ENCODE measurements at places on chromosomes 4 and X.

DNA sequence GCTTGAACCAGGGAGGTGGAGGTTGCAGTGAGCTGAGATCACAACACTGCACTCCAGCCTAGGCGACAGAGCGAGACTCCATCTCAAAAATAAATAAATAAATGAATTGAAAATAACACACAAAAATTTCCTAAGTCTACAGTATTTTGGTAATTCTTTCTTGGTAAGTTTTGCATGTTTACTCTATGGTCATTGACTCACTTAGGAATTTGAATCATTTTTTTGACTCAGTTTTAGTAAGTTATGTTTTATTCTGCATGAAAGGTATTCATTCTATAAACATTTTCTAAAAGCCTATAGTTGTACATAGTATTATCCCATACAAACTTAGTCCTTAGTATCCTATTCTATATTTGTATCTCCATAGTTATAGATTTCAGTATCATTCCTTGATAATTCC, 772.9 kb upstream of the SLIT2 start:
- H3K4me1 ChIP-seq: peaks cover under 1% of the 10 kb centered on the region
- H3K27ac ChIP-seq: no peak overlapping the region
- DNase-seq: no peak

DNA sequence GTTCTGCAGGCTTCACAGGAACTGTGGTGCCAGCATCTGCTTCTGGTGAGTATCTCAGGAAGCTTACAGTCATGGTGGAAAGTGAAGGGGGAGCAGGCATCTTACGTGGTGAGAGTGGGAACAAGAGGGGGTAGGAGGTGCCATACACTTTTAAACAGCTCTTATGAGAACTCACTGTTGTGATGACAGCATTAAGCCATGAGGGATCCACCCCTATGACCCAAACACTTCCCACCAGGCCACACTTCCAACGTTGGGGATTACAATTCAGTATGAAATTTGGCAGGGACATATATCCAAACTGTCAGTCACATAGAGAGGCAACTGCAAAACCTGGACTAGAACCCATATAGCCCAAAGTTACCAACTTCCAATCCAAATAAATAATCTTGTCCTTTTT, 43.1 kb upstream of the ZCCHC12 start:
- no peaks in the 10 kb centered on the region for H3K4me1 ChIP-seq
- no peak overlapping the region for H3K27ac ChIP-seq
- H3K27me3 ChIP-seq: no peaks in the 10 kb centered on the region
- no peak for DNase-seq
- no peak overlapping the region for H3K4me3 ChIP-seq
- H3K36me3 ChIP-seq: no peaks in the 10 kb centered on the region

DNA sequence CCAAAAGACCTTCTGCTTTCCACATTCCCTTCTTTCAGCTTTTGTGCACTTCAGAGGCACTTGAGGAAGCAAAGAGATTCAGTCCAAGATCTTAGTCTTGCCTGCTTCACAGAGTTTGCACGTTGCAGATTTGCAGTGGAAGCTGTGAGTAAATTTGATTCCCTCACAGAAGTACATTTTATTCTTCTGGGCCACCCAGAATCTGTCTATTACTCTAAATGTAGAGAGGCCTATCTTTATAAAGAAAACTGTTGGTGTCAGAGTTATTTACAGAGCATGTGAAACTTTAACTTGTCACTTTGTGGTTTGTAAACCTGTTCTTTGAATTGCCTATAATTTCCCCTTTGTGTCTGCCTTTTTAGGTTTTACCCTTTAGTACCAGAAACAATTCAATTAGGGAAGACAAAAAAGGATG, 15.5 kb downstream of the SPRY1 start:
- DNase-seq: no peak
- H3K4me3 ChIP-seq: no peak overlapping the region
- no peaks in the 10 kb centered on the region for H3K36me3 ChIP-seq
- H3K27ac ChIP-seq: no peak overlapping the region
- H3K4me1 ChIP-seq: peaks cover 5% of the 10 kb centered on the region
- H3K27me3 ChIP-seq: no peaks in the 10 kb centered on the region

DNA sequence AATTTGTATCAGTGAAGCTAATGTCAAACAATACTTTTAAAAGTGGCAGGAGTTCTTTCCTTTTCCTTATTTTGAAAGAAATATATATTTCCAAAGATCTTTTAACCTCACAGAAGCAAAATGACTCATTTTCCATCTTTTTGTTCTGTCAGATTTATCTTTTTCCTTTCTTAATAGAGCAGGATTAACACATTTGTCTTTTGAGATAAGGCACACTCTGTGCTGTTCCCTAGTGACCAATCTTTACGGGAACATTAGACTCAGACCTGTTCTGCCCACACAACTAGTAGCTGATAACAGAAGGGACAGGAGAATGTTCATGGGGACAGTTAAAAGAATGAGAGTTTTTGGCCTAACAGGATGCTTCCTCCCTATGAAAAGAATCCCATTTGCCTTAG, 381.2 kb downstream of the STPG2 start:
- H3K27ac ChIP-seq: no peak overlapping the region
- no peak for DNase-seq
- no peaks in the 10 kb centered on the region for H3K36me3 ChIP-seq
- no peak overlapping the region for H3K4me3 ChIP-seq
- no peaks in the 10 kb centered on the region for H3K4me1 ChIP-seq

DNA sequence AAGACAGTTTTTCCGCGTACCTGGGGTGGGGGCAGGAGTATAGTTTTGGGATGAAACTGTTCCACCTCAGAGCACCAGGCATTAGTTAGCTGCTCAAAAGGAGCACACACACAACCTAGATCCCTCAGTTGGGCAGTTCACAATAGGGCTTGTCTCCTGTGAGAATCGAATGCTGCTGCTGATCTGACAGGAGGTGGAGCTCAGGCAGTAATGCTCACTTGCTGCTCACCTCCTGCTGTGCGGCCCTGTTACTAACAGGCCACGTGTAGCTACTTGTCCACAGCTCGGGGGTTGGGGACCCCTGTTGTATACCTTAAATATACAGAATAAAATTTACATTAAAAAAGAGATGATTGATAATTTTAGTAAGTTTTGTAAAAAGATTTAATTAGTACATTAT, 191.5 kb downstream of the SLC7A11 start:
- no peak overlapping the region for H3K4me3 ChIP-seq
- H3K27me3 ChIP-seq: no peaks in the 10 kb centered on the region
- H3K27ac ChIP-seq: no peak overlapping the region

- no peaks in the 10 kb centered on the region for H3K27me3 ChIP-seq
- no peak for DNase-seq
Measured at GRCh38 chr4:147039976-147040575, 94.4 kb upstream of the TTC29 start.

DNA sequence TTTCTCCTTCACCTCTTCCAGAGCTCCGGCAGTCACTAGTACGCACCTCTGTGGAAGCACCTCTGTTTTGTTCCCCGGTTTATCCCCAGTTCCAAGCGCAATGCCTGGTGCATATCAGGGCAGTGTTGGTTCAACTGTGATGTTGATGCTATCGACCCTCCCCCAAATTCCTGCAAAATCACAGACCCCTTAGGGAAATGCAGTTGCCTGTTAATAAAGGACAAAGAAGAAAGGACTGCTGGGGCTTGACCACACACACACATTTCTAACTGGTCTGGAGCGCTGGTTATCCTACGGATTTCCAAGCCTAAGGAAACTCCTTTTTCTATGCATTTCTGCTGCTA, 530 bp upstream of the NMU start:
- H3K27me3 ChIP-seq: peaks cover 6% of the 10 kb centered on the region
- peak overlapping the region; percentile 36 for H3K4me3 ChIP-seq
- no peak overlapping the region for H3K27ac ChIP-seq
- no peaks in the 10 kb centered on the region for H3K4me1 ChIP-seq
- H3K36me3 ChIP-seq: no peaks in the 10 kb centered on the region
- DNase-seq: no peak

GRCh38 chr4:170011921-170012628, 14.1 kb downstream of the MFAP3L start:
- no peaks in the 10 kb centered on the region for H3K36me3 ChIP-seq
- H3K4me1 ChIP-seq: no peaks in the 10 kb centered on the region
- no peak overlapping the region for H3K27ac ChIP-seq
- no peak overlapping the region for H3K4me3 ChIP-seq
- H3K27me3 ChIP-seq: no peaks in the 10 kb centered on the region

GRCh38 chr4:43846111-43846587, 602.5 kb downstream of the KCTD8 start:
- H3K27ac ChIP-seq: no peak overlapping the region
- no peak overlapping the region for H3K4me3 ChIP-seq
- no peaks in the 10 kb centered on the region for H3K4me1 ChIP-seq
- no peak for DNase-seq

- DNase-seq: no peak
- no peak overlapping the region for H3K4me3 ChIP-seq
- no peaks in the 10 kb centered on the region for H3K4me1 ChIP-seq
- no peaks in the 10 kb centered on the region for H3K36me3 ChIP-seq
- no peaks in the 10 kb centered on the region for H3K27me3 ChIP-seq
Measured at GRCh38 chr4:101355246-101355645, 7.9 kb upstream of the PPP3CA start.

GRCh38 chr4:4818415-4819212, 40.9 kb upstream of the MSX1 start:
- no peak for DNase-seq
- no peaks in the 10 kb centered on the region for H3K36me3 ChIP-seq
- H3K27me3 ChIP-seq: peaks cover 5% of the 10 kb centered on the region
- no peak overlapping the region for H3K4me3 ChIP-seq
- no peak overlapping the region for H3K27ac ChIP-seq

DNA sequence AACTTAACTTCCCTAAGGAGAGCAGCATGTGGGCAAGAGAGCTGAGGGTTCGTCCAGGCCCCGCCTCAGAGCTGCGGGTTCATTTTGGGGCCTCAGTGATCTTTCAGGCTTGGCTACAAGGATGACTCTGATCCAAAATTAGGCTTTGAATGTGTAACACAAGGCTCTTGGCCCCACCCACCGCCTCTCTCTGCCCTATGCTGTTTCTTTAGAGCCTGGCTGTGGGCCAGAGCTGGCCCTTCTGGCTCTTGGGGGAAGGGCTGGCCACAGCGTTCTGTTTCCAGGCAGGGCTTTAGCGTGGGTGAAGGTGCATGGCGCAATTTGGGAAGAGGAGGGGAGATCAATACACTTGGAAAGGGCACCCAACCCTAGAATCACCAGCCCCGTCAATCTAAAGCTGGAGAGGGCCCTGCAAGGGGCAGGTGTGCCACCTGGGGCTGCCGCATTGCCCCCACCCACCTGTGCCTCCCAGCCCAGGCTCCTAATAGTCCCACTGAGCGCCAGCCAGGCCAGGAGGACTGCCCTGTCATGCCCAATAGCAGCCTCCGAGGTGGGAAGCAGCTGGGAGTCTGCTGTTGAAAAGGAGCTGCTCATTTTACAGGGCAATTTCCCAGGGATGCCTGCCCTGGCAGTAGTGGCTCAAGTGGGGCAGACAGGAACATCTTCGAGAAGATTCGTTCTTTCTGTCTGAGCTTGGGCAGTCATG, 84.5 kb upstream of the MAML3 start:
- no peaks in the 10 kb centered on the region for H3K36me3 ChIP-seq
- peaks cover 57% of the 10 kb centered on the region for H3K4me1 ChIP-seq
- H3K27me3 ChIP-seq: no peaks in the 10 kb centered on the region
- peak overlapping the region; percentile 85 for H3K27ac ChIP-seq

Data from A673 (cell line).